HFF-Myc (cell line): ENCODE measurements at places on chromosomes 5 and 9.

GRCh38 chr9:4106760-4107143, 193.1 kb downstream of the GLIS3 start:
- no peak for DNase-seq

DNA sequence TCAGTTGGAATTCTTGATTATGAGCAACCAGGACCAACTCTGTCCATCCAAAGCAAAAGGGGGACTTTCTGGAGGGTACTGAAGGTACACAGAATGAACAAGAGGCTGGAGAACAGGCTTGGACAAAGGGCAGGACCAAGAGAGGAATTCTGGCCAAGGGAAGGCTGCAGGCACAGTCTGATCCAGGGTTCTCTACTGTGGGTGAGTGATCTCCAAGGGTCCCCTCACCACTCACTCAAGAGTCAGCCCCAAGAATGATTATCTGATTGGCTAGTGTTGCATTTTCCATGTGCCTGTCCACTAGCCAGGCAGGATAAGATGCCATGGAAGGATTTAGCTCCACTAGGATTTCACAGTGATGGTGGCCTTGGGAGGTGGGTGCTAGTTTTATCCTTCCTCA, 11.6 kb upstream of the PHF19 start:
- no peak for DNase-seq

- DNase-seq, result no peak
Measured at GRCh38 chr9:94153905-94154304, 69.6 kb downstream of the PTPDC1 start.

GRCh38 chr9:111599092-111599954, at the start of gene PTGR1:
Gene PTGR1 (minus strand): TSS chr9:111599647. CDS start chr9:111597422, 2,225 bp downstream.
- DNase-seq, result peak; percentile 47

GRCh38 chr9:18910916-18911315, 122.1 kb downstream of the SAXO1 start:
- DNase-seq, result no peak

- no peak for DNase-seq
Measured at GRCh38 chr9:135882011-135882410, 25.3 kb downstream of the CAMSAP1 start.

DNA sequence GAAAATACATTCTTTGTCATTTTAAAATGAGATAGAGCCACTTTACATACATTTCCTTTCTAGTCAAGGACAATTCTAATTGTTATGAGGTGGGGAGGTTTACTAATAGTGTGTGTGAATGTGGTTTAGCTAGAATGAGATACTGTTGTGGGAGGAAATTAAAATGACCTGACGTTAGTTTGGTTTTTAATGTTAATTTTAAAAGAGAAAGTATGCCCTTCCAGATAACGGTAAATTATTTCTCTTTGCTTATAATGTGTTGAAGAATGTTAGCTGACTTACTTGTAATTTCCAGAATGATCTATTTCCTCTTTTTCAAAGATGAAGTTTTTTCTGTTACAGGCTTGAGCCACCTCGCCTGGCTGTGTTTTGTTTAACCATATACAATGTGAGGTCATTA, 1.7 kb upstream of the TAF7 start:
- DNase-seq, result no peak

DNA sequence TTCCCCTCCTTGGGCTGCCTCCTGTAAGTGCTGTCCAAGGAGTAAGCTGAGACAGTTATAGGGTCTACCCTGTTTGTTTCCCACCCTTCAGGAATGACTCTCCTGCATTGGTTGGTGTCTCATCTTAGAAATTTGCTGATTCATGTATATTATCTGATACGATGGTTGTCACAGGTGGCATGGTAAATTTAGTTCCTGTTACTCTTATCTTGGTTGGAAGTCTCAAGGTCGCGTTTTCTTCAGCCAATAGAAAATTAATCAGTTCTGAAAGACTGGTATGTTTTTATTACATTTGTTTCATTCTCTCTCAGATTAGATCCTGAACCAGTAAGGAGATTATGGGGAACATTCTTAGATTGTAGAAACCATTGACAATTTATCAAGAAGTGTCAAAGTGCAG, 42.7 kb downstream of the SCGB3A1 start:
- no peak for DNase-seq

GRCh38 chr9:17614903-17615302, 36.0 kb downstream of the SH3GL2 start:
- no peak for DNase-seq

DNA sequence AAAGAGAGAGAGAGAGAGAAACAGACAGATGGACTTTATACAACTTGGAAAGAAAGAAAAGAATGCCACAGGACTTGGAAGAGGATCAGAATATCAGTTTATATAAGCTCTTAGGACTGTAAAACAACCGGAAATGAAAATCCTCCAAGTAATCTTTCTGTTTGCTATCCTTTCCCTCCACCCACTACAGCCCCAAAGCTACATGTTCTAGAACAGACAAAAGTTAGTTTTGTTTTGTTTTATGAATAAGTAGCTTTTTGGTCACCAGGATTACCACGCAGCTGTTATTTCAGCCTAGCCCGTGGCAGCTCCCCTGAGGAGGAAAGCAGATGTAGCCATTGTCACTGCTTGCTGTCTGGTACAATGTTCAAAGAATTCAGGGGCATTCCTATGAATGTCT, 66.6 kb downstream of the SH3TC2 start:
- no peak for DNase-seq

DNA sequence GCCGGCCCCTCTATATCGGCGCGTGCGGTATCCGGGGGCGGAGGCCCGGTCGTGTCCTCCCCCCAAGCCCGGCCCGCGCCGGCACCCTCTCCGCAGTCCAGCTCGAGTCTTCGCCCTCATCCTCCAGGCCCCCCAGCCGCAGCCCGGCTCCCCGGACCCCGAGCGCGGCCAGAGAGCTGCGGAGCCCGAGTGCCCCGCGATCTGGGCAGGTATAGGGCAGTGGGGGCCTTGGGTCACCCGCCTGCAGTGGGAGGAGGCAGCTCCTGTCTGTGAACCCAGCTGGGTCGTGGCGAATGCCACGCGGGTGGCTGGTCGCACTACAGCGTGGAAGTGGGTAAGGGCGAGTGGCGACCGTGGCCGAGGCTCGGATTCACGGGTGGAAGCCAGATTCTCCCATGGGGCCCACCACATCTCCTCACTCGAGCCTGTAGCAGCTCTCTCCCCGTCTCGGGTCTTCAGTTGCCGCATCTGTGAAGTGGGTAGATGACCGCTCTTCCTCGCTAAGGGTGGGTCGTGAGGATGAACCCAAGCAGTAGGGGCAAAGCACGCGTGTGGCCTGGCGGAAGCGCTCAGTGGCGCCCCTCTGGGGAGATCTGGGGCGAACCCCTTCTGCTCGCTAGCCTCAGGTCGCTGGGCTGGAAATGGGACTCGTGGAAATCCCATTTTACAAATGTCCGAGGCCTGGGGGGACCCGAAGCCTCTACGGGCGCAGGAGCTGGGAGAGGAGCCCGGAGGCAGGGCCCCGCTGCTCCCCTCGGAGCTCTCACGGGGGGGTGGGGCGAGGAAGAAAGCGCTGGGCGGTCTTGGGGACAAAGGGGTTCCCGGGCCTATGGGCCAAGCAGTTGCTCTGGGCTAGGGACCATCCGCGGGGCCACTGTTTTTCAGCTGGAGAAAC, 1.9 kb downstream of the NR5A1 start:
- no peak for DNase-seq

DNA sequence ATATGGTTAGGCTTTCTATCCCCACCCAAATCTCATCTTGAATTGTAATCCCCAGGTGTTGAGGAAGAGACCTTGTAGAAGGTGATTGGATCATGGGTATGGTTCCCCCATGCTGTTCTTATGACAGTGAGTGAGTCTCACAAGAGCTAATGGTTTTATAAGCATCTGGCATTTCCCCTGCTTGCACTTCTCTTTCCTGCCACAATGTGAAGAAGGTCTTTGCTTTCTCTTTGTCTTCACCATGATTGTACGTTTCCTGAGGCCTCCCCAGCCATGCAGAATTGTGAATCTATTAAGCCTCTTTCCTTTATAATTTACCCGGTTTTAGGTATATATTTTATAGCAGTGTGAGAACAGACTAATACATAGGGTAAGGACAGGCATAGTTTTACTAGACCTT, 334.5 kb downstream of the TLR4 start:
- DNase-seq, result no peak

DNA sequence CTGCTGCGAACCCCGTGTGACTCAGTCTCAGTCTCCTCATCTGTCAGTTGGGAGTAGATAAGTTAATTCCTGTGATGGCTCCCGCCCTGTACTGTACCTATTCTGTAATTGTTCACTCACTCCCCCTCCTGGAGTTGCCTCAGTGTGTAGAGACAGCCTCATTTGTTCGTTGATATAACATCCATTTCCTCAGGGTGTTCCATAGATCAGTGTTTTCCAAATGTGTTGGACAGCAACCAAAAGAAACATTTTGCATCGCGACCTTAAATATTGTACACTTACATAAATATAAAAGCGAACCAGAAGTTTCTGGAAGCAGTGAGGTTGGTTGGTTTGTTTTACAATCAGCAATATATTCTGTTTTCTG, 698 bp downstream of the NFX1 start:
- DNase-seq, result peak; percentile 52

GRCh38 chr9:70510157-70510770, 95.8 kb upstream of the KLF9 start:
- DNase-seq, result no peak

DNA sequence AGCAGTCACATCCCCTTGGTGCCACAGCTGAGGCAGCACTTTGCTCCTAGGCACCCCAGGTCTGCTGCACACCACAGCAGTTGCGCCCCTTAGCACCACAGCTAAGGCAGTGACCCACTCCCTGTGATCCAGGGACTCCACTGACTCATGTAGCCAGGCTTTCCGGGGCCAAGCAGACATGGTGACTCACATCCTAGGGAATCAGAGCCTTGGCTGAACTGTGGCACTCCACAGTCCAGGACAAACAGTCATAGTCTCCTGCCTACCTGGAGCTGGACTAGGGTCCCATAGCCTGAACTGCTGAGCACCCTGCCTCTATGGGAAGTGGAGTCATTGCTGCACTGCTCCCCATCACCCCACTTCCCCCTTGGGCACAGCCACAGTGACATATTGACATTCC, 338.7 kb downstream of the NPR3 start:
- peak; percentile 46 for DNase-seq

- DNase-seq, result no peak
Measured at GRCh38 chr9:4287886-4288588, 11.8 kb downstream of the GLIS3 start.

- peak; percentile 64 for DNase-seq
Measured at GRCh38 chr9:130426883-130427282, 17.9 kb upstream of the ASS1 start.

- DNase-seq, result no peak
Measured at GRCh38 chr9:33135470-33135958, 31.6 kb downstream of the B4GALT1 start.

DNA sequence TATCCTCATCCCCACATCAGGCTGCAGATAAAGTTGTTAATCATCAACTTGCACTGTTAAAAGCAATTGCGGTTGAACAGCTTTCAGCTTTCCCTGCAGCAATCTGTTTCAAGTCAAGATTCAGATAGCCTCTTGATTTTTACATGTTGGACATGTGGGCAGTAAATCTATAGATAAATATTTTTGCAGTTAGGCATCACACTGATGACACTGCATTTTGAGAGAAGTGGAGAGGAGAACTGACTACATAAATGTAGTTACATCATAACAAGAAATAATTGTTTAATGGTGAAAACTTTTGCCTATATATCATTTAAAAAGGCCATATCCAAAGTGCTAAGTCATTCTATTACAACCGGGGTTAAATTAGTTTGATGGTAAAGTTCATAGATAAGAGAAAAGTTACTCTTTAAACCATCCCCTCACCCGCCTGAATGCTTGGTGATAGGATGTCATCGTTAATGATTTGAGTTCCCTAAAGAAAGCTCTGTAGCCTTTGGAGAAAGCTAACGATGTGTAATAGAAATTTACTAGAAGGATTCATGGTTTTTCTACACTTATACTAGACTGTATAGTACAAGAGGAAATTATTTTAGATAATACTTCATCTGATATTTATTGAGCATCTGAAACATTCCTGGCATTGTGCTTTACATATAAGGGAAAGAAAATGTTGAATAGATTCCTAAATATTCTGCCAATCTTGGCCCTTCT, 30.8 kb upstream of the ALDH1A1 start:
- DNase-seq, result no peak

DNA sequence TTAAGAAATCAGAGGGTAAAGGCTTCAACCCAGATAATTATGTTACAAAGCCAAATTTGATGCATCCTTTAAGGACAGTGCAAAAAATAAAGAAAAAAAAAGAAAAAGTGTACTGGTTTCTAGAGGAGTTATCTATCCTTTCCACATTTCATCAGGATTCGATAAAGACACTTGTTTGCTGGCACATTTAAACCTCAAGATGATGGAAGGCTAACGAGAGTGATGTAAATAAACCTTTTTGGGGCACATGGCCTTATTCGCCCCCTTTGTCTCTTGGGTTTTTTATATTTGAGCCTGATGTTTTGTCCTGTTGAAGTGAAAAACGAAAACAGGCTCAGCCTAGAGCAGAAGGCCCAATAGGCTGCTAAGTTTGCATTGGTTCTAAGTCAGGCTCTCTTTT, 416.5 kb downstream of the TAF11L14 start:
- DNase-seq, result no peak

DNA sequence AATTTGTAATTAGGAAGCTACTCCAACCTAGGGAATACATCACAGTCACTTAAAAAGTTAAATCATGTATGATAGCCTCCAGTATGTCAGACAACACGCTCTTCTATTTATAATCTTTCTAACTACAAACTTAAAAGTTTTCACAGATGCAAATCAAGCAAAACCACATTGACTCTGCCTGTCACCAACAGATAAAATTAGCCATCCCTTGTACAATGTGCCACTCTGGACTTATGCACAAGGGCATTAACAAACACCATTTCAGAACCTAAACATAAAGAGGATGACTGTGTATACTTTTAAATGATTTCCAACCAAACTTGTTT, 14.7 kb downstream of the ERP44 start:
- DNase-seq, result no peak

GRCh38 chr5:119435436-119436132, 16.7 kb upstream of the HSD17B4 start:
- no peak for DNase-seq

GRCh38 chr5:94901191-94901979, 282.9 kb downstream of the SLF1 start:
- no peak for DNase-seq

GRCh38 chr5:171168171-171168570, 140.9 kb upstream of the TLX3 start:
- DNase-seq, result no peak

GRCh38 chr5:2047341-2047927, 164.7 kb upstream of the IRX4 start:
- DNase-seq, result no peak

DNA sequence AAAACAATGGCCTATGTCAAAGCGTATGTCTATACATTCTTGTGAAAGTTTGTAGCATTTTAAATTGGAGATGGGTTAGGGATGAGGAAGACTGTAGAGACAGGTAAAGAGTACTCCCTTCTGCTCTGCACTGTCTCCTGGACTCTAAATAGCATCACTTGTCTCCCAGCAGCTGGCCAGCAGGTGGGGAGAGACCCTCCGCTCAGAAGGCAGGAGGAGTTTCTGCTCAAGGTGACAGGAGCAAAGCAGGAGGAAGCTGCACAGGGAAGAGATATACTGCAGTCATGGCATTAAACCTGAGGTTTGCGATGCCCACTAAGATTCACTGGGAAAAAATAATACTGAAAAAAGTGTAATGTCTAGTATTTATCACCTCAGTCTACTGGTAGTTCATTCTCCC, 10.7 kb upstream of the ASTN2 start:
- DNase-seq, result no peak

GRCh38 chr9:92615790-92616189, 54.1 kb downstream of the IPPK start:
- DNase-seq, result no peak

GRCh38 chr9:137007816-137008270, 11.5 kb upstream of the CLIC3 start:
- DNase-seq, result no peak
